ENCODE measurements at places on chromosomes 4 and X. TPM values are rescaled to one million over a fixed set of nuclear protein-coding genes. Genes with fewer than 3 reads are reported as not detected.

- peak; percentile 45 for DNase-seq
These were observed 527 bp downstream of the NOA1 start for GRCh38 chr4:56976837-56977320.

The SOWAHB gene
- polyA plus RNA-seq, result not detected

DNA sequence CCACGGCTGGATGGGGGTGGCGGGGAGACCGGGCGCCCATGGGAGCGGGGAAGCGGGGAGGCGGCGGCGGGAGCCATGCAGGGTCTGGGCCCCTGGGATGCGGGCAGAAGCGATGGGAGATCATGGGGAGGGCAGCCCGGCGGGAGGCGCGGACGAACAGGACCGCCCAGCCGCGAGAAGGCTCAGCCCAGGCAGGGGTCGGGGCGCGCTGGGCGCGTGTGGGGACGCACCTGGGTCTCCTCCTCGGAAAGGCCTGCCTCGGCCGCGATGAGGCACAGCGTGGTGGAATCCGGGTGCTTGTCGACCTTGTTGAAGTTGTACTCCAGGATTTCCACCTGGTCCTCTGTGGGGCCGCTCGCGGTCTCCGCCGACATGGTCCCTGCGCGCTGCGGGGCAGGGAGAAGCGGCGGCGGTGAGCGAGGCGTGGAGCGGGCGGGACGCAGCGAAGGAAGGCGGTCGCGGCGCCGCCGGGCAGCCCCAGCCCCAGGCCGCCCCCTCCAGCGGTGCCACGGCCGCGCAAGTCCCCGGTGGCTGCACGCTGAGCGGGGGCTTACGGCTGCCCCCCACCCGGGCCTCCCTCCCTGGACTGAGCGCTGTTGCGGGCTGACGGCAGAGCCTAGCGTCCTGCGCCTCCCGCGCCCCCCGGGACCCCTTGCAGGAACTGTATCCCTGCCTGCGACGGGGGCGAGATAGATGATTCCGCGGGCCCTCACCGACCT is 25.3 kb downstream of the HOPX start:
- DNase-seq, result no peak

GRCh38 chr4:126658411-126658810 is 974.3 kb upstream of the INTU start:
- no peak for DNase-seq

- DNase-seq, result no peak
These were observed 915 bp downstream of the CPZ start for GRCh38 chr4:8593264-8594096.

DNA sequence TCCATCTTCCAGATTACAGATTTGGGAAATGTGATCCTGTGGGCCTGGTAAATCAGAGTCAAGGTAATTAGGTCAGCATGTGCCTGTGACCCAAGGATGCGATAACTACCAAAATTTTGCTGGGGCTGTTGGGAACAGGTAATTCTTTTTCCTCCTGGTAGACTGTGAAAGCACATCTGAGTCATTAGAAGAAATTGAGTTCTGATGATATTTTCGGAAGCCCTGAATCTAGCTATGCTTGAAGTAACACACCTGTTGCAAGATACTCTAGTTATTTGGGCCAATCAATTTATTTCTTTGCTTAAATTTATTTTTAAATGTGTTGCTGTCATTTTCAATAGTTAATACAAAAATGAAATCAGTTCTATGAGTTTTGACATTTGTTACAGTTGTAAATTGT is 903.6 kb downstream of the RPA4 start:
- DNase-seq, result no peak

The CLDN2 gene
- not detected for polyA plus RNA-seq

GRCh38 chr4:182258441-182259000 is 15.3 kb downstream of the TENM3 start:
- no peak for DNase-seq

DNA sequence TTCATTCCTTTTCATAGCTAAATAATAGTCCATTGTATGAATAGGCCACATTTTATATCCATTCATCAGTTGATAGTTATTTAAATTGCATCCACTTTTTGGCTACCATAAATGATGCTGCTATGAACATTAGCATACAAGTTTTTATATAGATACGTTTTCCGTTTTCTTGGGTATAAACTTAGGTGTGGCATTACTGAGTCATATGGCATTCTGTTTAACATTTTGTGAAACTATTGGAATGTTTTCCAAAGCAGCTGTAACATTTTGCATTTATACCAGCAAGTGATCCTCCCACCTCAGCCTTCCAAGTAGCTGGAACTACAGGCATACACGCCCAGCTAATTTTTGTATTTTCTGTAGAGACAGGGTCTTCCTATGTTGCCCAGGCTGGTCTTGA is 26.3 kb downstream of the CLDN2 start:
- no peak for DNase-seq

GRCh38 chr4:22372986-22373385 is 142.9 kb downstream of the ADGRA3 start:
- no peak for DNase-seq

DNA sequence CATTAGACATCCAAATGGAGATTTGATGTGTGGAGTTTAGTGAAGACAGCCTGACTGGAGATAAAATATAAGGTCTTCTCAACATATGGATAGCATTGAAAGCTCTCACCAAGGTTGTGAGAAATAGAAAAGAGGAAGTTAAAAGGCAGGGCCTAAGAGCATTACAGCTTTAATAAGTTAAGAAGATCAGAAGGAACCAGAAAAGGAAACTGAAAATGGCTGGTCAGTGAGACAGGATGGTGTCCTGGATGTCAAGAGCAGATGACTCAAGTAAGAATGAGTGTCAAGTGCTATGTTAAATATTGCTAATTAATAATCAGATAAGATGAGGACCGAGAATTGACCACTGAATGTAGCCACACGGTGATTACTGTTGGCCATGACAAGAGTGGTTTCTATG is 642.9 kb downstream of the STPG2 start:
- no peak for DNase-seq

GRCh38 chr4:28639747-28640146 is 1779.1 kb downstream of the STIM2 start:
- no peak for DNase-seq

The SPP1 gene
- polyA plus RNA-seq, result not detected

- DNase-seq, result no peak
These were observed 961.8 kb upstream of the TENM3 start for GRCh38 chr4:181281451-181281850.

- DNase-seq, result no peak
These were observed 5.3 kb downstream of the GRIA3 start for GRCh38 chrX:123189338-123189737.

The TCEAL8 gene
- 97.3 TPM for polyA plus RNA-seq

The FAM193A gene
- 0.88 TPM for polyA plus RNA-seq

The STBD1 gene
- polyA plus RNA-seq, result 0.45 TPM
